ENCODE measurements at places on chromosomes 16 and 17.

DNA sequence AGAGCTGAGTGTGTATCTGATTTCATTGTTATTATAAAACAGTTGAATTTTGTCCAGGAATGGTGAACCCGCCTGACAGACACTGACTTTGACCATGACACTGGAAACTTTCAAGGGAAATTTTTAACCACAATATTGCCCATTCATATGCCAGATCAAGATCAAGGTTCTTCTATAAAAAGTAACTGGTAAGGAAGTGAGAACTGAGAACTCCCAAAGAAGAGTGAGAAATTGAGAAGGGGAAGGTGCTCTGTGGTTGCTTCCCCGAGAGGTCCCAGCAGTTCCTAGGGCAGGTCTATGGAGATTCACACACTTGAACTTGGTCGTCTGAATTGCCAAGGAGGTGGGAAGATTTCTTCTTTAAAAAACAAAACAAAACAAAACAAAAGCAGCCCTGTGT is 27.3 kb downstream of the SLC6A4 start:
- DNase-seq: peak; percentile 7

DNA sequence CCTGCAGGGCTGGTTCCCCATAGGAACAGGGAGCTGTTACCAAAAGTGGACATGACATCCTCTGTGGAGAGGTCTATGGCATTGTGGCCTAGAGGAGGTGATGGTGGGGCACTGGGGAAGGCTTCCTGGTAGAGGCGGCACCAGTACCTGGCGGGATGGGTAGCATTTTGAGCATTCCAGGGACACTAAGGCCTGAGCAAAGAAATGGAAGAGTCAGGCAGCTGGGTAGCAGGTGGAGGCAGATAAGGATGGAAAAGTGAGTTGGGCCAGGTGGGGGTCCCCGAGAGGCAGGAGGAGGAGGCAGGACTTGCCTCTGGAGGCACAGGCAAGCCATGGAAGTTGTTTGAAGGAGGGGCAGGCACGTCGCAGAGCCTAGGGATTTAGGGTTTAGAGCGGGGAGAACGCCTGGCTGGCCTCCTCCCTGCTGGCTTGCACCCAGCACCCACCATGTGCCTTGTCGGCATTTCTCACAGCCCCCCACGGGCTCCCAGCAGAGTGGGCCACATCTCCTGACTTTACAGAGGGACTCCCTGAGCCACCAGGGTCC is 5.1 kb upstream of the ADCY7 start:
- DNase-seq: no peak

DNA sequence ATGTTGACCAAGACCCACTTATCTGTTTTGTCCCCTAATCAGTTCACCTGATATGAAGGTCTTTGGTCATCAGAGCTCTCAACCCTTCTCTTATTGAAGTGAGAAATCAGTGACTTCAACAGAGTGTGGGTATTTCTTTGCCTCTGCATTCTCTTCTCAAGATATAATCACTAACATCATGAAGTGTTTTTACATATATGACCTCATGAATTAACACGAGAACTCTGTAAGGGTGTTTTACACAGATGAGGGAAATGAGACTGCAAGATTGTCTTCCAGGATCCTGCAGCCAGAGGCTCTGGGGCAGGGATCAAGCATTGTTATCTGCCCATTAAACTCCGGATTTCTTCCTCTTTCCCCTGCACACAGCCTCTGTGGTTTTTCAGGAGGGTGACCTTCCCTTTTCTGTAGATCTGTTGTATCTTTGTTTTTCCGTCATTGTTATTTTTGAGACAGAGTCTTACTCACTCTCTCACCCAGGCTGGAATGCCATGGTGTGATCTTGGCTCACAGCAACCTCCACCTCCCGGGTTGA is 22.7 kb downstream of the LCMT1 start:
- peak; percentile 77 for DNase-seq

GRCh38 chr17:44807817-44808155 is 22.3 kb downstream of the GJC1 start:
- DNase-seq: no peak
